ENCODE measurements at places on chromosomes 12 and 14.
A peak's percentile ranks its signal among the peaks of the same experiment; 100 is the strongest.

DNA sequence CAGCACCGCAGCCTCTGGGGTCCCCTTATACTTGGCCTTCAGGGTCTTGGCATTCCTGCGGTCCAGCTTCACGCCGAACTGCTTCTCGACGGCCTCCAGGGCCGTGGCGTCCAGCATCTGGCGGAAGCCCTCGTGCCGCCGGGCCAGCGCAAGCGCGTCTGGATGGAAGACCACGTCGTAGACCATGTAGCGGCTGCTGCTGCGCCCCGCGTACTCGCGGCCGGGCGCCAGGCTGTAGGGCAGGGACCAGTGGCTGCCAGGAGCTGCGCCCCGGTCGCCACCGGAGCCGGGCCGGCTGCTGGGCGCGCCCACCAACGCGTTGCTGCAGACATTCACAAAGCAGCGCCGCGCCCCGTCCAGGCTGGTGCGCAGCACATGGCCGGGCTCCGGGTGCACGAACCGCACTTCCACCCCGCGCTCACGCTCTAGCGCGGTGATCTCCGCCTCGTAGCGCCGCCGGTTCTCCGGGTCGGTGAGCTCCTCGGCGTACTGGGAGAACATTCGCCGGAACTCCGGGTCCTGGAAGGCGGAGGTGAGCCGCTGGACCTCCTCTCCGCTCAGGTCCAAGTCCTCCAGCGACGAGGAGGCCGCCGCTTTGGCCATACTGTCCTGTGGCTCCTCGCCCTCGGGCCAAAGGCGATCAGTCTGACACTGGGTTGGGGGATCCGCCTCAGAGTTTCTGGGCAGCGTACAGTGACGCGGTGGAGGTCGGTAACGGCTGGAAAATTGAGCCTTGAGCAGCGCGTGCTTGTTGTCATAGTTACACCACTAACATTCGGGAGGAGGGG lies at the start of gene DNAAF2:
DNAAF2 (minus strand) TSS at position 698 of the 788 bp plus-strand sequence; CDS start at position 603, 95 bp downstream.
- DNase-seq: peak; percentile 67
- H3K4me1 ChIP-seq: no peaks in the 10 kb centered on the region
- peak within 1 kb of the TSS; percentile 63 for H3K27ac ChIP-seq

DNA sequence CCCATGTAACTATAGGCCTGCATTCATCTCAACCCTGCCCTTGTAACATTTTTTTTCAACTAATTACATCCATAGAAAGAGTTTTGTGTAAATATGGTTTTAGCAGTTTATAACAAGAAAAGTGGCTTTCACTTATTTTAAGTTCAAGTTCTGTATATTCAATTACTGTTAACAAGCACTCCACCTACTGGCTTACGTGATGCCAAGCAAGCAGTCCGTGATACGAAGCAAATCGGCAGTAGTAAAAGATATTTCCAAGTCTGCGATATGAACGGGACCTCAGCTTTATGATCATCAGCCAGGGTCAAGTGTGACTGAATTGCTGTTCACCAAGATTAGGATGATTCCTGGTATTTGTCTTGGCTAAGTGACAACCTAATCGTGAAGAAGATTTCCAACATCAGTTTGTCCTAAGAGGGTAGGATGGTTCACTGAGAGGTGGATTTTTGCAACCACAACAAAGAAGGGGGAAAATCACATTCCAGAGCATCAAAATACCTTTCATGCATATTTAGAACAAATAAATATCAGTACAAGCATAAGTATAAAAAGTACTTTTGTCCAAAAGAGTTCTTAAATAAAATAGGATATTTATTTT lies 456.2 kb downstream of the FOXG1 start:
- H3K27me3 ChIP-seq: no peaks in the 10 kb centered on the region
- peak; percentile 26 for DNase-seq
- H3K27ac ChIP-seq: no peak overlapping the region
- no peaks in the 10 kb centered on the region for H3K4me1 ChIP-seq

GRCh38 chr12:5984873-5985272 lies 39.8 kb upstream of the ANO2 start:
- H3K4me3 ChIP-seq: no peak overlapping the region
- H3K27ac ChIP-seq: no peak overlapping the region
- H3K27me3 ChIP-seq: no peaks in the 10 kb centered on the region
- no peak for DNase-seq
- 0 out of 2 replicates have a peak, but pooled peaks cover 2% of the 10 kb centered on the region for H3K4me1 ChIP-seq

- no peaks in the 10 kb centered on the region for H3K36me3 ChIP-seq
- H3K27ac ChIP-seq: no peak overlapping the region
- DNase-seq: no peak
- H3K4me3 ChIP-seq: no peak overlapping the region
- no peaks in the 10 kb centered on the region for H3K4me1 ChIP-seq
- H3K27me3 ChIP-seq: no peaks in the 10 kb centered on the region
Measured at GRCh38 chr14:95504135-95505029, 12.1 kb downstream of the SYNE3 start.

DNA sequence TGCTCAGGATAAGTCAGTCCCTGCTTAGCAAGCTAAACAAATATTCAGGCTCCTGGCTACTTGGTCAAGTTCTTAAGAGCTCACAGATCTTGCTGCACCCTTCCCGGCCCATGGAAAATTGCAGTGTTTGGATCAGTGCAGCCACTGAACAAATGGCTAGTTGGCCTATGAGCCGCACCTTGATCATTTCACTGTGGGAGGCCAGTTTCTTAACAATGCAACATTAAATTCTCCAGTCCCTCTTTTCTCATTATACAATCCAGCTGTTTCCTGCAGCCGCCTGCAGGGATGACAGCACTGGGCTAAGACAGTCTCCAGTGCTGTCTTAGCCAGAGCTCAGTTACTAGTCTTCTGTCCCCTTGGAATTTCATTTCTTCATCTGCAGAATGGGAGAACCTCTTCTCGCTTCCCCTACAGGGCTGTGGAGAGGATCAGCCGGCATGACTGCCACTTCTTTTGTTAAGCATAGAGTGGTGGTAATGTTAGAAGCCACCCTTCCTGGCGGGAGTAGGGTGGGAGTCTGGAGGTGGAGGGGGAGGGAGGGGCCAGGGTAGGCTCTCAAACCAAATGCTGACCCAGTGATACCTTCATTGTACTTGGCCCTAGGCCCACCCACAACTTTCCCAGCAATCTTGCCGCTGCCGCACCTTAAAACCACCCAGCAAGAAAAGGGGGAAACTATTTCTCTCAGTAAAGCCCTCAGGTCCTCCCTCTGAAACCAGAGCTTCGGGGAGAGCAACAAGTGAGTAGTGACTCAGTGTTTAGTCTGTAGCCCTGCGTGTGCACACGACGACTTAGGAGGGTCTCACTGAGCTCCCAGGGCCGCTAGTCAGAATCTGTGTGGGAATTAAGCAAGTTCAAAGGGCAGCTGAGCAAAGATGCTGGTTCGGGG lies 145.7 kb downstream of the NUAK1 start:
- H3K4me3 ChIP-seq: no peak overlapping the region
- no peaks in the 10 kb centered on the region for H3K36me3 ChIP-seq
- no peak overlapping the region for H3K27ac ChIP-seq
- no peak for DNase-seq

- H3K27me3 ChIP-seq: no peaks in the 10 kb centered on the region
- no peak overlapping the region for H3K27ac ChIP-seq
- no peak for DNase-seq
- no peaks in the 10 kb centered on the region for H3K4me1 ChIP-seq
Measured at GRCh38 chr14:42187846-42188245, 581.2 kb downstream of the LRFN5 start.

DNA sequence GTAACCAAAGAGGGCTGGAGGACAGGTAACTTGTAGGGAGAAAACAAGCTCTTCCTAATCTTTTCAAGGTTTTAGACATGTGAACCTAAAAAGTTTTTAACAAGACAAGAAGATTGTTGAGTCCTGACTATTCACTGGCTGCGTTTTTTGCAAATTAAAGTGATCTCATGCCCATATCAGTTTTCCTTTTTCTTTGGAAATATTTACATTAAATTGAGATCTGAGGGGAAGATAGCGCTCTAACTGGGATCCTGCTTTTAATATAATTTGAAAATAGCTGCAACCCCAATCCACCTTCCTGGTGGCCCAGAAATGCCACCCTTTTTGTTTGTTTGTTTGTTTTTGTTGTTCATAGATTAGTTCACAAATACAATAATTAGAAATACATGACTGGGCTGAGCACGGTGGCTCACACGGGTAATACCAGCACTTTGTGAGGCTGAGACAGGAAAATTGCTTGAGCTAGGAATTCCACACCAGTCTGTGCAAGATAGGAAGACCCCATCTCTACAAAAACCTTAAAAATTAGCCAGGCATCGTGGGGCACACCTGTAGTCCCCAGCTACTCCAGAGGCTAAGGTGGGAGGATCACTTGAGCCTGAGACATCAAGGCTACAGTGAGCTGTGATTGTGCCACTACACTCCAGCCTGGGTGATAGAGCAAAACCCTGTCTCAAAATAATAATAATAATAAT lies 2.4 kb upstream of the SSTR1 start:
- no peak overlapping the region for H3K27ac ChIP-seq
- H3K27me3 ChIP-seq: peaks cover 34% of the 10 kb centered on the region
- H3K4me3 ChIP-seq: no peak overlapping the region

- DNase-seq: no peak
- H3K4me1 ChIP-seq: peaks cover 6% of the 10 kb centered on the region
- no peak overlapping the region for H3K4me3 ChIP-seq
- peaks cover 7% of the 10 kb centered on the region for H3K36me3 ChIP-seq
- H3K27me3 ChIP-seq: no peaks in the 10 kb centered on the region
- no peak overlapping the region for H3K27ac ChIP-seq
Measured at GRCh38 chr12:62900686-62901272, 34.2 kb downstream of the PPM1H start.

GRCh38 chr12:109378569-109378968 lies 30.9 kb downstream of the MYO1H start:
- H3K4me1 ChIP-seq: no peaks in the 10 kb centered on the region
- H3K27me3 ChIP-seq: no peaks in the 10 kb centered on the region
- H3K36me3 ChIP-seq: no peaks in the 10 kb centered on the region
- no peak overlapping the region for H3K27ac ChIP-seq
- DNase-seq: no peak
- no peak overlapping the region for H3K4me3 ChIP-seq

DNA sequence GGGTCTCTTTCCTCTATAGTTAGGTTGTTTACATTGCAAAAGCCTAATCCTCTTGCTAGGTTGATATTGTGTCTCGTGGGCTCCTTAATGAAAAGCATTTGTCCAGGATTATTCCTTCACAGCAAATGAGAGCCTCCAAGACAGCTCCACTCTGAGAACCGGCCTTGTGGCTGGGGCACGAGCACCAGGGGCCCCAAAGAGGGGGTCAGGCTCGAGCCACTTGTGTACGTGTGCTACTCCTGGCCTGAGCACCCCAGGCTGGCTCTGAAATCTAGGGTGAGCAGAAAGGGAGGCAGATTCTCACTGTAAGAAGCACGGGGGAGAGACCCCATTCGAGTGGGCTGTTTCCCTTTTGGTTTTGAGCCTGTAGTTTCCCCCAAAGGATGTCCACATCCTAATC lies 45.0 kb upstream of the FZD10 start:
- H3K4me3 ChIP-seq: no peak overlapping the region
- DNase-seq: no peak
- no peak overlapping the region for H3K27ac ChIP-seq
- no peaks in the 10 kb centered on the region for H3K4me1 ChIP-seq

DNA sequence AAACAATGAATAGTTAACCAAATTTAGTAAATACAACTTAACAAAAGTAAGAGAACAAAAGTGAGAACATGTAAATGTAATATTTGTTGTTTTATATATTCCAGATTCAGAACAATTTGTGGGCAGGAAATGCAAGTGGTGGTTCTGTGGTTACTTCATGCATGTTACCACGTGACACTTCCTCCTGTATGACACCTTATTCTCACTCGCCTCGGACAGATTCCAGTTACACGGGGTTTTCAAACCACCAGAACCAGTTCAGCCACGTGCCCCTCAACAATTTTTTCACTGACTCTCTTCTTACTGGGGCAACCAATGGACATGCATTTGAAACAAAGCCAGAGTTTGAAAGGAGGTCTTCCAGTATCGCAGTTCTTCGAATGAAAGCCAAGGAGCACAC lies 21.0 kb downstream of the ALX1 start:
- DNase-seq: no peak
- H3K36me3 ChIP-seq: no peaks in the 10 kb centered on the region
- no peaks in the 10 kb centered on the region for H3K27me3 ChIP-seq

- H3K36me3 ChIP-seq: no peaks in the 10 kb centered on the region
- H3K27ac ChIP-seq: no peak overlapping the region
- DNase-seq: no peak
- no peak overlapping the region for H3K4me3 ChIP-seq
- H3K4me1 ChIP-seq: peaks cover 2% of the 10 kb centered on the region
Measured at GRCh38 chr14:30872602-30873001, 1.8 kb upstream of the COCH start.

GRCh38 chr12:3225154-3225795 lies 148.1 kb downstream of the TSPAN9 start:
- H3K27me3 ChIP-seq: no peaks in the 10 kb centered on the region
- no peak overlapping the region for H3K4me3 ChIP-seq
- H3K27ac ChIP-seq: no peak overlapping the region
- no peak for DNase-seq
- peaks cover 3% of the 10 kb centered on the region for H3K4me1 ChIP-seq

Measured in H9 (cell line).